H7 (cell line): ENCODE measurements at places on chromosomes 7 and 10.
A peak's percentile ranks its signal among the peaks of the same experiment; 100 is the strongest.

GRCh38 chr7:134709197-134709596 is 62.5 kb downstream of the BPGM start:
- DNase-seq, result no peak

- no peak for DNase-seq
Observed at GRCh38 chr7:139773371-139773770, 4.4 kb downstream of the HIPK2 start.

- DNase-seq, result no peak
Observed at GRCh38 chr7:95245828-95246500, 78.4 kb downstream of the PON1 start.

GRCh38 chr10:126169899-126170298 is 218.4 kb downstream of the ADAM12 start:
- DNase-seq, result no peak

GRCh38 chr7:33043501-33044400 is 18.8 kb downstream of the NT5C3A start:
- DNase-seq, result no peak

GRCh38 chr7:99258501-99258900 is 14.1 kb upstream of the MYH16 start:
- no peak for DNase-seq

- DNase-seq, result no peak
Observed at GRCh38 chr7:69778138-69778537, 179.9 kb downstream of the AUTS2 start.

DNA sequence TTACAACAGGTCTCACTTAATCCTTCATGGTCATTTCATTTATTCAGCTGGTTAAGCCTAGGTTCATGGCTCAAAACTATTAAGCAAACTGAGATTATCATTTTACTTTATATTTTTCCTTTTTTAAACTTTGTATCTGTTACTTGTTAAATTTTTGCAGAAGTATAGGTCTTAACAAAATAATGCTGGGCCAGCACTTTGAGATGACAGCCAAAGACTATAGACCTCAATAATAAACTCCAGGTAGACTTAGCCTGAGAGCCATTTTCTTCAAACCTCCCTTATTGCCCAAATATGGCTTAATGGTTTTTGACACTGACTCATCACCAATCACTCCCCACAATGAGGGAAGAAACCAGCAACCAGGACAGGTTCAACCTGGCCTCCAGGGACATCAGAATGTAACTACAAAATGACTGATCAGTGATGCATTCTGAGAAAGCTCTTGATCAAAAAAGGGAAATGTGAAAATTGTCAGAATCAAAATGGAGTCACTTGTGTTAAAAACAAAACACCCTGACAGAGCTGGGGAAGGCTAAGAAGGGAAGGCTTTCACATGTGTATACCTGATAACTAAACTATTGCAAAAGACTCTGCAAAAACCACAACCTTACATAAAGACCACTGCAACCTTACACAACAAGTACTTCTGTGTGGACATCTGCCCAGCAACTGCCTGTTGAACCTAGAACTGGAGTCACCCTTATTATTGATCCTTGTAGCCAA is 2.1 kb upstream of the CCDC126 start:
- DNase-seq, result no peak

- peak; percentile 88 for DNase-seq
Observed at GRCh38 chr7:5425507-5426225, 2.0 kb upstream of the TNRC18 start.

GRCh38 chr7:36507475-36508440 is 118.1 kb downstream of the ANLN start:
- no peak for DNase-seq
